ENCODE measurements at places on chromosomes 1 and 21. TPM values are rescaled to one million over a fixed set of nuclear protein-coding genes. Genes with fewer than 3 reads are reported as not detected.

The TGFB2 gene
- total RNA-seq: 40.5 TPM

The MYOC gene
- total RNA-seq: 21.0 TPM

The NTRK1 gene
- total RNA-seq: 1.4 TPM

The DCDC2B gene
- total RNA-seq: not detected

The SYT14 gene
- total RNA-seq: 0.03 TPM

DNA sequence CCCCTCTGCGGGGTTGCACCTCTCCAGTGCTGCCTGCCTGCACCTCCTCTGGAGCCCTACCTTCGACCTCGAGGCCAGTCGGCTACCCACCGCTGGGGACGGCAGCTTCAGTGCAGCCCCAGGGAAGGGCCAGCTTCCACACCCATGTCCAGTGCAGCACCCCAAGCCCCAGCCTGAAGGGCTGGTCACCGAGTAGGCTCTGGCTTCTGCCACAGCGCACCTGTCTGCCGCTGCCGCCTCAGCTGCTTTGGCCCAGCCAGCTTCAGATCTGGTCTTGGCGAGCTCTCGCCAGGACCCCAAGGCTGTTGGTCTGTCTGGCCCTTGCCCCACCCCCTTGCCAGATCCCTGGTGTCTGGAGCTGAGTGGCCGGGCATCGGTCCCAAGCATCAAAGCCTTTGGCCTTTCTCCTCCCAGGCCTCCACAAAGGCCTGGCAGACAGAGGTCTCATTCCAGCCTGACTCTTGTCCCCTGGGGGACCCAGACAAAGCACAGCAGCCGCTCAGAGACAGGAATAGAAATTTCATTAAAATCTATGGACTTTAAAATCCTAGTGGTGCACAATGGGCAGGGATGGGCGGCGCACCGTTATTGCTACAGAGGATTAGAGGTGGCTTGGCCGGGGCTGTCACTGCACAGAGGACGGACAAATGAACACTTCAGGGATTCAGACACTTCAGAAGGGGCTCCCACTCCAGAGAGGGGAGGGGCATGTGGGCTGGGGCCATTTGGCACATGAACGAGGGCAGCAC lies 4.8 kb downstream of the CCDC24 start:
- DNase-seq: no peak

GRCh38 chr1:14851760-14852159 lies 253.3 kb downstream of the KAZN start:
- peak; percentile 20 for DNase-seq

DNA sequence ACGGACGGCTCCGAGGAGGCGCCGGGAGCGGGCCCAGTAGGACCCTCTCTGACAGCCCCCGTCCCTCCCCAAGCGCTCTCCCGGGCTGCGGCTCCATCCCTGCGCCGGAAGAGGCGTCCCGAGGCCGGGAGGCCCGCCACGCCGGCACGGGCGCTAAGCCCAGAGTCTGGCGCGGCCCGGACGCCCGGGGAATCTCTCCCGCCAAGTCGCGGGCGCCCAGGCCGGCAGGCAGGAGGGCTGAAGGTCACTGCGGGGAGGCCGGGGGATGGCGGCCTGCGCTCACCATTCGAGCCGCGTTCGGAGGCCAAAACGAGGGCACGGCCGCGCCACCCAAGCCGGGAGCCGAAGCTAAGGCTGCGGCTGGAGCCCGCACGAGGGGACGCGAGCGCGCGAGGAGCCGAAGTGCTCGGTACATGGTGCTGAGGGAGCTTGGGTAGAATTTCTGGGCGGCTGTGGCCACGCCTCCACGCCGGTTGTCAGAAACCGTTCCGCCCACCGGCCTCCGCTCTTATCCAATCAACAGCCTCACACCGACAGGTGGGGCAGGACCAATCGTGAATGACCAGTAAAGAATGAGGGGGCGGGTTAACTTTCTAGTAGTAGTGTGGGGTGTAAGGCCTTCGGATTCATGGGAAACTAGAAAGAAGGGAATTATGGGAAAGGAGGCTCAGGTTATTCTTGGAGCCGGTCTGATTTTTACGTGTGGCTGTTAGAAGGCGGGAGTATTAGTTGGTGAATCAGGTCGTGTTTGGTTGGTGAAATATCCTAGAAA lies at the start of gene FH:
Gene FH (minus strand): TSS at position 448 of the 772 bp plus-strand sequence. CDS start 33 bp downstream, at position 415.
- DNase-seq: peak; percentile 98

DNA sequence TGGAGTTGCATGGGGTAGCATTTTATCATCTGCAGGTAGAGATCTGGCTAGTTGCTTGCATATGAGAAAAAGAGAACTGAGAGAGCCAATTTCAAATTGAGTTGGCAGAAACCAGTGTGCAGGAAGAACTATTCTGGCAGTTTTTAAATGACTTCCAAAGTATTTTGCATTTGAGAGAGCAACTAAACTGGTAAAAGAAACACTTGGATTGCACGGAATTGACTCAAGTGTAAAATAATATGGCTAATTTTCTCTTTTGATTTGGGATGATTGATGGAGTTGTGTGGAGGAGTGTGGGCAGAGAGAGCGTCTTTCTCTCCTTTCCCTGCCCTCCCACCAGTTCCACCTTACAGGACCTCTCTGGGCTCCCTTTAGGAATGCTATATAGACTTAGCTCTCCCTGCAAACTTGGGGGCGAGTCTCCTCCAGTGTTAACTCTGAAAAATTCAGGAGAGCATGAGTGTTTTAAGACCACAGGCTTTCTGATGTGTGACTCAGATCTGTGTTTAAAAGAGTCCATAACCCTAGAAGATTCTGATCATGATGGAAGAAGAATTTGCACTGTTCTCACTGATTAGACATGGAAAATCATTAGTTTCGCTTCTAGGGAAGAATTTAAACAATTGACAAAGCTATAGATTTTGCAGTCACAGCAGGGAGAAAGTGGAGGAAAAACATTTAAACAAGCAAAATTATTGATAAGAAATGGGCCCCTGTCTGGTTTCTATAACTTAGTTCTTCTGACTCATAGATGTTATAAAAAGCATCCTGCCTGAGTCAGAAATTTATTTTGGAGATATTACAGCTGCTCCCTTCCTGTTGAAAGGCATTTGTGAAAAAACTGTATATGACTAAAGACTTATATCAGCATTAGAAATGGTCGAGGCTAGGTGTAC lies 24.9 kb upstream of the CTBS start:
- no peak for DNase-seq

DNA sequence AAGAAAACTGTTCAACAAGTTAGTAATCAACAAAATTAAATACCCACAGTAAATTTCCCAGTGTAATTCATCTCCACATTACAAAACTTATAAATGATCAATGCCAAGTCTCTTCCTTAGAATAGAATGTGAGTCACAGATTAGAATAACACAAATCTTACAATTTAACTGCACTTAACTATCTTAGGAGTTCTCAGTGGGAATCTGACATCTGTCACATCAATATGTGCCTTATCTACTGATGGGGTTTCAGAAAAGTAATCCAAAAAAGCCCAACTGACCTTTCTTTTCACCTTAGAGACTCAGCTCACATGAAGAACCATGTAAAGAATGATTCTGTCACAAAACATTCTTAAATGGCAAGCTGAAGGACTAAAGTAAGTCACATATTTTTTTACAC lies 141.4 kb downstream of the RERE start:
- no peak for DNase-seq

- DNase-seq: no peak
Measured at GRCh38 chr1:167518331-167518700, at the start of gene CD247. CD247 (minus strand) TSS chr1:167518529; CDS start chr1:167518465, 64 bp downstream.

- no peak for DNase-seq
Measured at GRCh38 chr1:98842241-98842640, 162.4 kb downstream of the PLPPR5 start.
